Motor neuron (in vitro differentiated cells): ENCODE measurements at places on chromosomes 2 and 18.

DNA sequence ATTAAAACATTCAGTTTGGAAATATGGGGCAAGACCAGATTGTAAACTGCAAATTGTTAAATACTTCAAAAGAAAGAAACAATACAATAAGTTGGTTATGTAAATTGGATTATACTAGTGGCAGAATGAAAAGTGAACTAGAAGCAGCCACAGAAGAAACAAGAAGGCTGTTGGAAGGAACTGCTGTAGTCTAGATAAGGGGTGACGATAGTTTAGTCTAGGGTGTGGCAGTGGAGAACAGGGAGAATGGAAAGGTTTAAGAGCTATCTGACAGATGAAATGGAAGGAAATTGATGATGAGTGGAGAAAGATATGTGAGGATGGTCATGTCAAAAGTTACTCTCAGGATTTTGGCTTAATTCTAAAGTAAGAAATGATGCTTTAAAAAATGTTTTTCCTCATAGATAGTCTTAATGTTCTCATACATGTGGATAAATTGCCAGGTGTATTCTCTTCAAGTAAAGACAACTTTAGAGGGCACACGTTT is 179.7 kb downstream of the GPD2 start:
- ATAC-seq: no peak

DNA sequence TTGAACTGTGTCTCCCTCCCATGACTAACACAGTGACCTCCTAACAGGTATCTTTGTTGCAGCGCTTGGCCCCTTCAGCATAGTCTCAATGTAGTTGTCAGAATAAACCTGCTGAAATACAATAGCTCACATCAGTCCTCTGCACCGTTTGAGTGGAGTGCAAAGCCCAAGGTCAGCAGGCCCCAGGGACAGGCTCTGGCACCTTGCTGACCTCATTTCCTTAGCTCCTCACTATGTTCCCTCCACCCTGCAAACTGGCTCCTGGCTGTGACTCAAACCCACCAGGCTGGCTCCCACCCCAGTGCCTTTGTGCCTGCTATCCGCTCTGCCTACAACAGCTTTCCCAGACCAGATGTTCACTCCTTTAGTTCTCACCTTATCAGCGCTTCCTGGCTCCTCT is 146.7 kb downstream of the LRATD1 start:
- no peak for ATAC-seq

- ATAC-seq: no peak
Measured at GRCh38 chr2:240202586-240202985, 62.1 kb upstream of the OTOS start.

DNA sequence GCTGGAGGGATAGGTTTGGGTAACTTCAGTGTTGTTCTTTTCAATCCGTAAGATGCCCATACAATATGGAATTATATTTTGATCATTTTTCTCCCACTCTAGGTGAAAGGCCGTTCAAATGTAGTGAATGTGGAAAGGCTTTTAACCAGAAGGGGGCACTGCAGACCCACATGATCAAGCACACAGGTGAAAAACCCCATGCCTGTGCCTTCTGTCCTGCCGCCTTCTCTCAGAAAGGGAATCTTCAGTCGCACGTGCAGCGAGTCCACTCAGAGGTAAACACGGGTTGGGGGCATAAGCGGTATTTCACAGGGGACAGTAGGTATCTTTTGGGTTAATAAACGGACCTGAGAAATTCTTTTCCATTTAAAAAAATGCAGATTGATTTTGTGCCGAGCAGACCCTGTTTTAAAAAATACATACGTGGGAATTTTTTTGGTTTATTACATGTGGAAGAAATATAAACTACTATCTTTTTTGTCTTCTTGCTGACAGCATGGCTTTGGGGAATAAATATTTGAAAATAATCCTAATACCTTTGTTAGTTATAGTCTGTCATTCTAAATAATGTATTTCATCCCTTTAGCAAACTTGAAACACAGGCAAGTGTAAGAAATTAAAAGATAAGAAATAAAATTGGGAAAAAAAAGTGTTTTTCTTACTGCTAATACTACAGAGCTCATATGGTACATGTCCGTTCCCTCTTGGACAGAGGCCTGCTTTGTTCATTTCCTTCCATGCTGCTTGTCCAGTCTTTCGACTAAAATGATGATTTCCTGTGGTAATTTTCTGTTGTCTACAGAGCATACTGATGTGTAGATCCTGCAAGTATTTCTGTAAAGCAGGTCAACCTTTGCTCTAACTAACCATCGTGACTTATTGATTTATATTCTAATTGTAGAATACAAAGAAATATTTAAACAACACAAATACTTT is 53.3 kb downstream of the ZNF236 start:
- peak; percentile 37 for ATAC-seq

DNA sequence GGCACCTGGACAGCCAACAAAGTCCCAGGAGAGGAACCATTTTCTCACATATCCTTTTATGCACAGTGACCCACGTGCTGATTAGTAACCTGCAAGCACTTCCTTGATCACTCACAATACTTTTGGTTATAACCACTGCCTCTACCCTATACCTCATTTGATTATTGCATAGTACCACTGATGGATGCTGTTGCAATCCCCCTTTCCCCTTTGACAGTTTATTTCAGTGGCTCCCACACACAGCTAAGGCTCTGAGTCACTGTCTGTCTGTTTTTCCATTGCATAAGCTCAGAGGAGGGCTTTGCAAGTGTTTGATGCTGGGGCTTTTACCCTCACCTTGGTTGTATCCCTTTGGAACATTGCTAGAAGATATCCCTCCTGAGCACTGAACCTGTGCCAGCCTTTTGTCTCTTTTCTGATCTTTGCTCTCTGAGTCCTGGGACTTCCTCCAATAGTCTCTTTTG is 101.7 kb upstream of the RBBP8 start:
- ATAC-seq: no peak

- no peak for ATAC-seq
Measured at GRCh38 chr2:74441690-74442482, at the start of gene RTKN. TSS of gene RTKN (minus strand) at chr2:74441937. CDS start at chr2:74441816, 121 bp downstream.

- ATAC-seq: no peak
Measured at GRCh38 chr18:31373641-31374040, 2.9 kb upstream of the DSG4 start.

DNA sequence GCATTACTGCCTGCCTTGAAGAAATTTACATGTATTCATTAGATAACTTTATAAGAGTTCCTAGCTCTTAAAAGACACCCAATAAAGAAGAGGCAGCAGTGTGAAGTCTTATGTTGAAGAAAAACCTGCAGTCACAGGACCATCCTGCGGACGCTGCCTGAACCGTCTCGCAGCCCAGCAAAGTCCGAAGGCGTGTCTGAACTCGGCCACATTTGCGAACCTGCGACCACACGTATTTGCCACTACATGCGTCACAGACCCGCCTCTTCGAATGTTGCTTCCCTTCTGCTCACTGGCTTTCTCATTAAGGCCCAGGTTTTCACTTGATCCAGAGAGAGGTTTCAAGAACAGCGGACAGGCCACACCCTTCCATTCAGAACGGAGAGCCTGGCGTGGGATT is 41.2 kb downstream of the CNGA3 start:
- no peak for ATAC-seq

GRCh38 chr2:20579866-20580265 is 71.0 kb downstream of the HS1BP3 start:
- no peak for ATAC-seq

DNA sequence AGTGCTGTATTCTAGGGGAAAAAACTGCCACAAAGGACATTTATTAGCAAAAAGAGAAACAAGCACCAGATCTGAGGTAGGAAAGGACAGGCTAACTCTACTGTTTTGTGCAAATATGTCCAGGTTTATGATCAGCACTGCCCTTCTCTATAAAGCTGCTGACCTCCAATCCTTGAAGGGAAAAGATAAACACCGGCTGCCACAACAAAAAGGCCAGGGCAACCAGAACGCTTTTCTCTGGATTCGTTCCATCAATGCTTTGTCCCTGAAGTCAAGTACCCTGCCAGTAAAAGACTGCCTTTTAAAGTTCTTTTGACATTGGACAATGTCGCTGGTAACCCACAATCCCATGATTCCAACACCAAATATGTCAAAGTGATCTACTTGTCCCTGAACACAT is 21.0 kb downstream of the SMAD2 start:
- ATAC-seq: no peak

DNA sequence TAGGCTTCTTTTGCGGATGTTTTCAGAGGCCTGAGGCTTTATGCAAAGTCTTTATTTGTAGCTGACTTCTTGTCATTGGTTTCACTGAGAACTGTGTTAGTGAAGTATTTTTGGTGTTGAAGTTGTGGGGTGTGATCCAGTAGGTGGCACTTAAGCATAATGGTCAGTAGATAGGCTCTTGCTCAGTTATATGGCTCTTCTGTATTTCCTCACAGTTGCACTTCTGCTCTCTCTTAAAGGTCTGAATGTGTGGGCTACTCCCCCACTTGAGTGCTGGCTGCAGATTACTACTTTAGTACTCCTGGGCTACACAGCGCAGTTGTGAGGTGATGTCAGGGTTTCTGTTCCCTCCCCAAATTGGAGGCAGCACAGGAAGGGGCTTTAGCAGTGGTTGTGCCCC is 133.8 kb upstream of the SCN7A start:
- no peak for ATAC-seq

DNA sequence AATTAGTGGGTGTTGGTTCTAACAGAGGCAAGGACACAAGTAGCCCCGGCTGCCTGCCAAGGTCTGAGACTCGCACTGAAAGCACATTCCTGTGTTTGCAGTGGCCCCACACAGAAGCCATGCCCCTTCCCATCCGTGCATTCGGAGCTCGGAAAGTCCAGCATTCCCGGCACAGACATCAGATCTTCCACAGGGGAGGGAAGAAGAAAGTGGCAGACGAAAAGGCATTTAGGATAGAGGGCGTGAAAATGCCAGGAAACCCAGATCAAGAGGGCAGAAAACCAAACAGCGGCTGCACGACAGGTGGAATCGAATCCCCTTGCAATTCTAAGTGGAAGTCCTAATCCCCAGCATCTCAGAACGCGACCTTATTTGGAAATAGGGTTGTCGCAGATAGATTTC is 105.5 kb upstream of the ASB18 start:
- no peak for ATAC-seq

GRCh38 chr2:134290358-134290757 is 36.5 kb downstream of the MGAT5 start:
- no peak for ATAC-seq

DNA sequence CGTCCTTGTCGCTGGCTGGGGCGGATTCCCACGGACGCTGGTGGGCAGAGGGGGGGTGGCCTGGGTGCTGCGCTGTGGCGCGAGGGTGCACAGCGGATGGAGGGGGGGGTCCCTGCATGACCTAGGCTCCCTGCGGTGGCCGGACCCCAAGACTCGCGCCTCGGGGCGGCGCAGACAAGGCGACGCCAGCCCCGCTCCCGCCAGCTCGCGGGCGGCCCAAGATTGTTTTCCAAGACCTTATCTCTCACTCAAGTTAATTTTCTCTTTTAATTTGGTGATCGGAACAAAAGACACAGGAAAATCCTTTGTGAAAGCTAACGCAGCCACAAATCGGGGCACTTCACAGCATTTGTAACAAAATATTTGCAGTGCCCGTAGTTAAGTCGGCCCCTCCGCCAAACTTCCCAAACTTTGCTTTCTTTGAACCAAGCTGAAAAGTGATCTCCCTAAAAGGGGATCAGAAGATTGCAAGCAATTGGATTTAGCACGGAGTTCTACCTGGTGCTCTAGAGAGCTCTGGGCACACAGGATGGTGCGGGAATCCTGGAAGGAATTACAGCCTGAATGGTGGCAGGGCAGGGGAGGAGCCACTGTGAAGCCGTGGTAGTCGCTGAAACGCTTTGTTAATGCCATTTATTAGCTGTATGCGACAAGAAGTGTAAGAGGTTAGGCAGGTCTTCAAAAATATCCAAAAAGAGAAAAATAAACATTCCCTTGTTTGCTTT is 4.8 kb upstream of the ID2 start:
- no peak for ATAC-seq
